ENCODE measurements at places on chromosomes 6 and 20. TPM values are rescaled to one million over a fixed set of nuclear protein-coding genes. Genes with fewer than 3 reads are reported as not detected.

Gene BPIFA3
- not detected for total RNA-seq

Gene HELZ2
- 15.3 TPM for total RNA-seq

Gene ARMC12
- total RNA-seq: 0.69 TPM

Gene FAM184A
- 134 TPM for total RNA-seq

Gene PROKR2
- not detected for total RNA-seq

Gene F13A1
- total RNA-seq: not detected

Gene C6orf141
- 0.77 TPM for total RNA-seq

Gene HS3ST5
- 0.51 TPM for total RNA-seq

Gene SLC17A2
- total RNA-seq: not detected

Gene PACRG
- total RNA-seq: 1.1 TPM

Gene ZSCAN16
- total RNA-seq: 6.5 TPM

Gene LST1
- 1.7 TPM for total RNA-seq

Gene MYCT1
- total RNA-seq: 178 TPM

Gene NOX3
- total RNA-seq: not detected

Gene ZGPAT
- 34.9 TPM for total RNA-seq

Gene DEFB132
- total RNA-seq: not detected

Gene C20orf96
- 27.5 TPM for total RNA-seq

Gene MYBL2
- total RNA-seq: 20.8 TPM

Gene GRM1
- total RNA-seq: 0.23 TPM

Gene EBF4
- total RNA-seq: 5.9 TPM

Gene CNPY3
- 106 TPM for total RNA-seq

Gene RAB44
- not detected for total RNA-seq

Gene KCNS1
- total RNA-seq: 0.10 TPM

Gene CD93
- 139 TPM for total RNA-seq

Gene RIMS4
- 0.10 TPM for total RNA-seq

Gene CST7
- total RNA-seq: not detected

Gene ECT2L
- not detected for total RNA-seq

Gene CEP85L
- 22.2 TPM for total RNA-seq

Gene HCRTR2
- total RNA-seq: not detected

Gene POM121L2
- total RNA-seq: 1.3 TPM

Gene MACROD2
- 6.4 TPM for total RNA-seq

Gene MCM9
- total RNA-seq: 12.8 TPM

Gene OTOR
- 4.5 TPM for total RNA-seq

Gene DLK2
- 0.18 TPM for total RNA-seq

Gene TCF15
- 6.6 TPM for total RNA-seq

Gene NRSN2
- total RNA-seq: 43.2 TPM

Gene RRAGD
- total RNA-seq: 9.8 TPM

Gene SEC23B
- 33.7 TPM for total RNA-seq

Gene RIPPLY2
- total RNA-seq: not detected

Gene UBR2
- total RNA-seq: 21.6 TPM

Gene CRISP3
- total RNA-seq: 0.80 TPM

Gene CYP39A1
- total RNA-seq: 2.5 TPM

Gene CALHM4
- total RNA-seq: not detected

Gene RAET1G
- total RNA-seq: 3.8 TPM

Gene TP53TG5
- not detected for total RNA-seq

Gene CCN6
- total RNA-seq: not detected

Gene TRAM2
- 29.4 TPM for total RNA-seq

Gene HEY2
- 82.7 TPM for total RNA-seq

Gene PPP1R14C
- total RNA-seq: 2.5 TPM

Gene ENPP3
- 0.64 TPM for total RNA-seq

Gene ARFGAP1
- total RNA-seq: 106 TPM

Measured in endothelial cell (in vitro differentiated cells).